ENCODE measurements at places on chromosomes 6 and 20.

DNA sequence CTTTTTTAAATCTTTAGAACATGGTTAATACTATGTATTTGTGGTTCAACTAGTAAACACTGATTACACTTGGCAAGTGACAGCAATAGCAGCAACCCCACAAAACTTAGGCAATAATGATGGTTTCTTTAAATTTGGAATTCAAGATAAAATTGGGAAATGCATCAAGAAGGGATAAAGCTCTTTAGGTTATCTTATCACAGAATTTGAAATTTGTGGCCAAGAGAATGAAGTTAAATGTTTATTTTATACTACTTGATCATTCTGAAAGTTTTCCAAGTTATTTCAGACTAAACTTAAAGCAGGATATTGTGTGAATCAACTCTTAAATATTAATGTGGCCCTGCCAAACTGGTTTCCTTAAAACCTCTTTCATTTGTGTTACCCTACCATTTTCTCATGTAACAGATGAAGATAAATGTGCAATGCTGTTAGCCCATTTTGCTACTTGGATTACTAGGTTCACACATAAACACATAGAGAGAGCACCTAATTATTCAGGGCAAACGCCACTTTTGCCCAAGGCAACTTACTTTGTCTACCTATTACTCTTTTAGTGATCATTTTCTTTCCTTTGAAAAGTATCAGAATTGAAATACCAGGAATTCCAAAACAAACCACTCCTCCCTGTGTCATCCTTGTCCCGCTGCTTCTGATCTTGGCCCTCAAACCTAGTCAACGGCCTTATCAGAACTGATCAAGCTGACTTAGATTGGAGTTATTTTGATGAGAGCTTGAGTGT lies 186.7 kb upstream of the TENT5A start:
- DNase-seq: no peak

DNA sequence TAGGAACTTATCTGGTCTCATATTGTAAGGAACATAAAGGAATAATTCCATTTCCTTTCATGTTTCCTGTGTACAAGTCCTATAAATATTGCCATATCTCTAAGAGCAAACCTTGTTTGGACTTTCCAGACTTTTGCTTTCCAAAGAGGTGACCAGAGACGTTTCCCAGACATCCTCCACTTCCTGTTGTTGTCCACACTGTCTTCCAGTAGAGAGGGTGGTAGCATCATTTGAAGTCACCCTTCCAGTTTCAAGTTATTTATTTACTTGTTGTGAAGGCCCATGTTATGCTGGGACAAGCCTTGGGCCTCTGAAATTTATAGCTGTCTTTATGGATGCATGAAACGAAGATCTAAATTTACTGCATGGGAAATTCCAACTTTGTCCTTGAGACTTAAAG lies 10.6 kb upstream of the TGM3 start:
- no peak for DNase-seq

DNA sequence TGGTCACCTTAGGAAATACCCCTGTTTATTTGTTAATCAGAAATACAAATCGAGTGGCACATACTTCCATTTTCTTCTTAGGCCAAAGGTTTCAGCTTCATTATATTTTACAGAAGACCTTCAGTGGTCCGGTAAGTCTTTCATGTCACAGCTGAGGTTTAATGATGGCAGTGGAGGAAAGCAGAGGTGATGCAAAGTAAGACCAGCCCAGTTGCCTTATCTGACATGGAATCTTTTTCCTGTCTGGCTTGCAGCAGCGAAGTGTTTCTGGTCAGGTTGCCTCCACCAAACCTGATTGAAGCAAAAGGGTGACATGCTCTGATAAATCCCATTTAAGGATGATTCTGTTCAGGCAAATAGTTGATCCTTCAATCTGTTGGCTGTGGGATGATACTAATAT lies 100.0 kb downstream of the PRDM1 start:
- DNase-seq: no peak

- DNase-seq: no peak
Measured at GRCh38 chr6:135505648-135506047, 8.1 kb upstream of the AHI1 start.

GRCh38 chr6:65948062-65948461 lies 241.0 kb upstream of the EYS start:
- DNase-seq: no peak

DNA sequence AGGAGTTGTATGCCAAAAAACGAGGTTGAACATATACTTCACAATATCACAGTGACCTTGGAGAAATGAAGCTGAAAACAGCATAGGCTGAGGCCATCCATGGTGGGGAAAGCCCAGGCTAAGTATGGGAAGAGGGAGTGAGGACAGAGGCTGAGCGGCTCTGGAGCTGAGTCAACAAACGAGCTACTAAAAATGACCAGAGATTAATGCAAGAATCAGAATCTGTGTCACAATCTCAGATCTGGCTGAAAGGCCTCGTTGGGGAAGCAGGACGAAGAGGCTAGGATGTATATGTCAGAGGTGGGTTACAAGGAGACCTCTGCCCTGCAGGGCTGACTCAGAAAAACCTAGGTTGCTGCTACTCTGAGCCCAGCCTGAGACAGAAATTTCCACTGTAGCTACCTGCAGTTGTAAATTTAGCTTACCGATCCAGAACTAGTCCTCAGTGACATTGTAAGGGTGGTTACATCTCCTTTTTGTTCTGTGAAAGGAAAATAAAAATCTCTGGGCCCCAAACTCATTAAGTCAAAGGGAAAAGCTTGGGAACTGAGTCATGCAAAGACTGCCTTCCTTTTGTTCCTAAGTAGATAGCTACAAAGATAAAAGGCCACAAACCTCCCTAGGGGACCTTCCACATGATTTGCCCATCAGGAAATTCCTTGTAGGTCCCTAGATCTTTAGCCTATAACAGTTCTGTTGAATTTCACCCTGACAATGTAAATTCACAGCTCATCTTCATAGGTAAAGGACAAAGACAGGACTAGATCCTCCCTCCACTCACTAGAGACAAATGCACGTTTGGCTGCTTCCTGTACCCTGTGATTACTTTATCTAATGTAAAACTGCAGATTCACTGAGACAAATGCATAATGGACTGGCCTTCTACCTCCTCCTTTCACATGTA lies 8.5 kb upstream of the TUBB2A start:
- no peak for DNase-seq

DNA sequence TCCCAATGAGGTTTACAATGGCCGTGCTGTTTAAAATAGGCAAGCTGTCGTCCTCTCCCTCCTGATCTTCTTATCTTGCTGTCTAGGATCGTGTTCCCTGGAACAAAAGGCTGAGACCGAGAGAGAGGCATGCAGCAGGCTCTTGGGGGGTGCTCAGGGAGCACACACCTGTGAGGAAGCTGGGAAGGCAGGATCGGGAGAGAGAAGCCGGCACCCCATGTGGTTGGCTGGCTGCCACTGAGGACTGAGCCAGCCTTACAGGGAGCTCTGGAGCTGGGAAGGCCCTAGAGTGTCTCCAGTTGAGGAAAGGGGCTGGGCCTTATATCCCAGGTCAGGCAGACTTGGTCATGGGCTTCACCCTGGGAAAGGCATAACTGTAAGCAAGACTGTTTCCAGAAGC lies 184.2 kb downstream of the LY86 start:
- no peak for DNase-seq

DNA sequence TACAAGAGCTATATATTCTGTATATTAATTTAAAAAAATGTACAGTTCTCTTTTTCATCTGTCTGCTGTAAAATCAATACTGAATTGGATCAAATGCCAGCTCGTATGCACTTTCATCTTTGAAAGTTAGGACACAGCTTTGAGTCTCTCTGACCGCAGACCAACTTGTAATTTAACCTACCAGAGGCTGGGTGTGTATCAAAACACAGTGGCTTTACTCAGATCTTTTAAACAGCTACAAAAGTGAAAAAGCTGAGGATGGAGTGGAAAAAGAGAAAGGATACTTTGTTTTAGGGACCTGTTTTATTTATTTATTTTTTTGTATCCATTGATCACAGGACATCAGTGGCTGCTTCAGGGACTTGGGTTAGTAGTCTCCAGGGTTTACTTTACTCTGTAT lies 44.1 kb downstream of the KIAA0408 start:
- DNase-seq: no peak

GRCh38 chr6:118668761-118669385 lies 17.5 kb upstream of the CEP85L start:
- DNase-seq: no peak

DNA sequence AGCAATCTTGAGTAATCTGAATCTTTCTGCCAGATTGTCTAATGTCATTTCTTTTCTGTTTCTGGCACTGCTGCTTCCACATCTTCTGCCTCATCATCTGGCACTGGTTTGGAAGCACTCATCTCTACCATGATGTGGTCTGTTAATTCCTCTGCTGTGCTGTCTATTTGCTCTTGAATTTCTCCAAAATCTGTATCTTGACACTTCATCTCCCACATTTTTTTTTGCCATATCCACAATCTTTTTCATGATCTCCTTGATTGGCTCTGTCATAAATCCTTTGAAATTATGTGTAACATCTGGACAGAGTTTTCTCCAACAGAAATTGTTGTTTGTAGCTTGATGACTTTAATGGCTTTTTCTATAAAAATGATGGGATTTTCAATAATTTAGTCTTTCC lies 417.8 kb upstream of the MANEA start:
- no peak for DNase-seq

DNA sequence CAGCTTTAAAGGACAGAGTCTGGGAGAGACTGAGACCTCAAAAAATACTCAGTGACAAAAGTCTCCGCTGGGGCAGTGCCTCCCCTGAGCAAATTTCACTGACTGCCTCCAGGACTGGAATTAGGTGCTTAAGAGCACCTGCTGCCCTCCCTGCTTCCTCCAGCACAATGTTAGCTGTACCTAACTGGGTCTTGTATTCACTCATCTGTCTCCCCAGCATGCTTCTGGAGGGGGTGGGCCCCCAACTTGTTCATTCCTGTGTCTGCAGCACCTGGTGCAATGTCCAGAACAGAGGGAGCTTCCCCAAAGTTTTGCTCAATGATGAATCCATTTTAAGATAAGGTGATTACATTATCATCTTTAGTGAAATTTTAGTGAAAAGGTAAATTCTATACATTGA lies 650.7 kb downstream of the KIF16B start:
- DNase-seq: no peak

DNA sequence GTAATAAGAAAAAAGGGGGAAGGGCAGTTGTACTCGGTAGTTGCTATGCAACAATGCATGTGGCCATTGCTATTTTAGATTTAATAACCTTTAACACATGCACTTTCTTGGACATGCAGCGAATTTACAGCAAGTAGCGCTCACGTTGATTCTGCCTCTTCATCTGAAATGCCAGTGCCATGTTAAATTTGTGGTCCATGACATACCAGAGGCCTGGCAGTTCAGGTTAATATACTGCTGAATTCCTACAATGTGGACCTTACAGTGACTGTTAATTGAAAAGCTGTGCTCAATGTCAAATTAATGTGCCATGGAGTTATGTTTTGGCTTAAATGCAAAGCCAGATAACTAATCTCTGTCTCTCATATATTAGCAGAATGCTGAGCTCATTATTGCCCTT lies 699.7 kb downstream of the DOK5 start:
- DNase-seq: no peak

DNA sequence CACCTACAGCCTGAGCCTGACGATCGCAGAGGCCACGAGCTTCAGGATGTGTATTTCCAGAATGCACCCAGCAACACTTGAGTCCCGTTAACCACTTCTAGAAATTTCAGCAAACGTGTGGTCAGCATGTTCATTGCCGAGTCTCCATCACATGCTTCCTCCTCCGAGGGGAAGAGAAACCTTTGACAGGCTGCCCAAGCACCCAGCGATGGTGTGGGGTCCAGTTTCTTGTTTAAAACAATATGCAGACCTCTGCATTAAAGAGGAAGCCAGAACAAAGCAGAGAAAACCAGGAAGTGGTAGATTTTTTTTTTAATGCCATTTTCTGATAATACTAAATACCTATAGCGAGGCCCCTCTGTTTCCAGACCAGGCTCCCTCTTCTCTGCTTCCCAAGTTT lies 71.9 kb downstream of the GNAS-AS1 start:
- no peak for DNase-seq

- DNase-seq: no peak
Measured at GRCh38 chr6:144148886-144149285, 1.4 kb upstream of the STX11 start.

DNA sequence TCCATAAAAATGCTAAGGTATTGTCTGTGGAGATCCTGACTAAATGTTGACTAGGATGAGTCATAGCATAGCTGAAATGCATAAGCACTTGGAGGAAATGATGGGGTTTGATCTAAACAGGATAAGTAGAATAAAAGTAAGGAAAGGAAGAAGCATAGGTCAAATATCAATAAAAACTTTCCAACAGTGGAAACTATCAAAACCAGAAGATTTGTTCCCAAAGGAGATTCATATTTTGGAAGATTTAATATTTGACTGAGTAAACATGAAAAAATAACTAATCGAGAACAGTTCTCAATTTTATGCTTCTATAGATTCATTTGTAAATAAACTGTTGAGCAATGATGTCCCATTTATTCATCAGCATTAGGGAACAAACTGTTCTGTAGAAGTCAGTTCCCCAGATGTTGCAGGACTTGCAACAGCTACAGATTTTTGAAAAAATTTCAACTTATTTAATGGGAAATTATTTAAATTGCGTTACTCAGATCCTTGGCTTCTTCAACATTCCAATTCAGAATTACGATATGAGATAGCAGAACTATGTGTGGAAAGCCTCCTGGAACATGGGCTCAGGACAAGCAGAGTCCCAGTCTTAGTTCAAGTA lies 133.7 kb upstream of the TBX18 start:
- DNase-seq: no peak

GRCh38 chr20:53773792-53774401 lies 180.3 kb upstream of the ZNF217 start:
- DNase-seq: no peak

DNA sequence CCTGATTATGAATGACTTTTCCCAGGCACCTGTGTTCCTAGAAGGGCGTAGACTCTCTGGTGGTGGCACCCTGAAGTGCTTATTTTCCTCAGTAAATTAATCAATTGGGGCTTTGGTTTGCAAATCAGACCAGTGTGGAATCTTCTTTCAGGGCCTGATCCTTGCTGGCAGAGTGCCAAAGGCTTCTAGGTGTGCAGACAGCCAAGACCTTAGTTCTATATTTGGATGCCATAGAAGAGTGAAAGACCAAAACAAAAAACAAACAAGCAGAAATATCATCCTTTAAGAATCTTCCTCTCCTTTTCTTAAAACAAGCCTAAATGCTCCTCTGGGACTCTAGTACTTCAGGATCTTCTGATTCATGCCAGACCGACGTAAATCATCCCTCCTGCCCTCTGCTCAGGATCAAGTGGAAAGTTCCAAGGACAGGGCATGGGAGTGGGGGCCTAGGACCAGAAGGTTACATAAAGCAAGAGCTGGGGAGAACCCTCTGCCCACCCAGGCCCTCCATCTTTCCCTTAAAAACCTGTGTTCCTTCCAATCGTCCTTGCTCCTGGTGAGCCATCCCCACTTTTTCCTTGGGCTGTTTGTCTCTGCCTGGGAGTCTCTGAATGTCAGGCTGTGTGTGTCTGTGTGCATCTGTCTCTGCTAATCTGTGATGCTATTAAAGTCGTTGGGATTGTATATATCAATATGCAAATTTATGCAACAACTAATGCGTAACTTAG lies 70.5 kb upstream of the MYLIP start:
- no peak for DNase-seq

- DNase-seq: no peak
Measured at GRCh38 chr20:63544241-63544957, 3.1 kb downstream of the SRMS start.
